Airway epithelial cell (primary cell): ENCODE measurements at places on chromosomes 3 and 15. TPM values are rescaled to one million over a fixed set of nuclear protein-coding genes. Genes with fewer than 3 reads are reported as not detected.

Gene STRC
- 0.14 TPM in 1 of 2 replicates, not detected in the other for total RNA-seq

Gene NR1I2
- total RNA-seq, result not detected in 2 replicates

Gene FBXL2
- total RNA-seq, result 10.0 and 11.6 TPM in 2 replicates

Gene RCN2
- total RNA-seq, result 51.3 and 65.9 TPM in 2 replicates

Gene SEC11A
- 134 and 137 TPM in 2 replicates for total RNA-seq

Gene SEC22A
- total RNA-seq, result 30.9 and 34.8 TPM in 2 replicates

Gene ALDH1L1
- total RNA-seq, result 2.9 and 4.8 TPM in 2 replicates

Gene TIMP4
- total RNA-seq, result 0.07 TPM in 1 of 2 replicates, not detected in the other

Gene SCAPER
- 12.4 and 13.5 TPM in 2 replicates for total RNA-seq

Gene SPINK8
- not detected in 2 replicates for total RNA-seq

Gene IFT122
- 5.9 and 9.5 TPM in 2 replicates for total RNA-seq

Gene PIF1
- total RNA-seq, result 9.5 TPM in 2 replicates

Gene MTFMT
- total RNA-seq, result 22.5 and 35.4 TPM in 2 replicates

Gene FAM131A
- total RNA-seq, result 24.9 and 36.7 TPM in 2 replicates

Gene GRM2
- total RNA-seq, result not detected in 2 replicates

Gene PLA2G4F
- 3.5 and 10.7 TPM in 2 replicates for total RNA-seq

Gene CCDC9B
- total RNA-seq, result 4.1 and 28.8 TPM in 2 replicates

Gene SLC27A2
- total RNA-seq, result 4.4 and 7.3 TPM in 2 replicates

Gene RLBP1
- total RNA-seq, result not detected in 2 replicates

Gene STAB1
- total RNA-seq, result not detected in 2 replicates

Gene SLC9A9
- total RNA-seq, result 1.8 and 4.2 TPM in 2 replicates

Gene GRAMD2A
- total RNA-seq, result 7.3 and 10.2 TPM in 2 replicates

Gene SMAD6
- total RNA-seq, result 0.93 and 1.1 TPM in 2 replicates

Gene ZPLD1
- total RNA-seq, result 0.28 and 0.56 TPM in 2 replicates

Gene FEM1B
- 27.5 and 40.5 TPM in 2 replicates for total RNA-seq

Gene KLF15
- total RNA-seq, result 0.51 and 0.63 TPM in 2 replicates

Gene SYNM
- 0.63 and 0.74 TPM in 2 replicates for total RNA-seq

Gene LRTM1
- not detected in 2 replicates for total RNA-seq

Gene ANKRD63
- total RNA-seq, result not detected in 2 replicates

Gene RETNLB
- total RNA-seq, result not detected in 2 replicates

Gene TTC21A
- total RNA-seq, result 0.71 and 2.2 TPM in 2 replicates

Gene CGGBP1
- total RNA-seq, result 29.9 and 31.5 TPM in 2 replicates

Gene DAPK2
- total RNA-seq, result 0.33 and 0.42 TPM in 2 replicates

Gene CIP2A
- total RNA-seq, result 12.8 and 15.2 TPM in 2 replicates

Gene TNFSF10
- total RNA-seq, result 30.9 and 37.7 TPM in 2 replicates

Gene MUSTN1
- total RNA-seq, result 0.79 TPM in 1 of 2 replicates, not detected in the other

Gene CYP19A1
- total RNA-seq, result not detected in 2 replicates

Gene ATP13A4
- 2.7 and 4.4 TPM in 2 replicates for total RNA-seq

Gene TMEM108
- not detected in 2 replicates for total RNA-seq

Gene DPPA2
- not detected in 2 replicates for total RNA-seq

Gene FAM81A
- 0.19 and 0.78 TPM in 2 replicates for total RNA-seq

Gene PLCB2
- total RNA-seq, result 0.28 and 1.4 TPM in 2 replicates

Gene ATP13A5
- 0.09 and 0.49 TPM in 2 replicates for total RNA-seq

Gene C3orf20
- total RNA-seq, result not detected in 2 replicates

Gene CHAC1
- 5.9 and 10.5 TPM in 2 replicates for total RNA-seq

Gene ACAN
- total RNA-seq, result not detected in 2 replicates

Gene HIGD2B
- not detected in 2 replicates for total RNA-seq
